ENCODE measurements at places on chromosomes 5 and 9.

DNA sequence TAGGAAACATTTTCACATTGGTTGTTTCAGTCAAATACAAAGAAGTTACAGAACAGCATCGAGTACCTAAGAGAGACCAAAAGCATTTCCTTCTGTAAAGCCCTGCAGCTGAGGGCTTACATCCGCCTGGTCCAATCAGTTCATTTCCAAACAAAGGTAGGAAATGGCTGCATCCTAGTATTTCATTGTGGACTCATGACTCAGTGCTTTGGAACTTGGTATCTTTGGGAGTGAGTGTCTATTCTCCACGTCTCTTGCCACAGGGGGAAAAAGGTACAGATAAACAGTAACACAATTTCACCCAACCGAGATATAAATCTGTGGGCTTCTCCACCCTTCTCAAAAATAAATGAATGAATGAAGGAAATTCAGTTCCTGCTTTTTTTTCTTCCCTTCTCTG lies 75.4 kb downstream of the NFIB start:
- no peak for DNase-seq

DNA sequence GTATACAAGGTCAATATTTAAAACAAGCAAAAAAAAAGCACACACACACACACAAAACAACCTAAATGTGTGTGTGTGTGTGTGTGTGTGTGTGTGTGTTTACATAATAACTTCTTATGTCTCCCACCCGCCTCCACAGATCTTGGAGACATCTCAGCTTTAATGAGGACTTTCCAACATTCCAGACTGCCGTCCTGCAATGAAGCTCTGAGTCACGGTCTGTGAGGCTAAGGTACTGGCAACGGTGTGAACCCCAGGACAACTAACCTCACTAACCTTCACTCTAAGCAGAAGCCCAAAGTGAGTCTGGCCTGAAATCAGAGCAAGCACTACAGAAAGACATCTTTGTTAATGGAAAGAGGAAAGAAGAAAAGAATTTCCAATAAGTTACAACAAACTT lies 22.3 kb downstream of the ZNF474 start:
- no peak for DNase-seq

DNA sequence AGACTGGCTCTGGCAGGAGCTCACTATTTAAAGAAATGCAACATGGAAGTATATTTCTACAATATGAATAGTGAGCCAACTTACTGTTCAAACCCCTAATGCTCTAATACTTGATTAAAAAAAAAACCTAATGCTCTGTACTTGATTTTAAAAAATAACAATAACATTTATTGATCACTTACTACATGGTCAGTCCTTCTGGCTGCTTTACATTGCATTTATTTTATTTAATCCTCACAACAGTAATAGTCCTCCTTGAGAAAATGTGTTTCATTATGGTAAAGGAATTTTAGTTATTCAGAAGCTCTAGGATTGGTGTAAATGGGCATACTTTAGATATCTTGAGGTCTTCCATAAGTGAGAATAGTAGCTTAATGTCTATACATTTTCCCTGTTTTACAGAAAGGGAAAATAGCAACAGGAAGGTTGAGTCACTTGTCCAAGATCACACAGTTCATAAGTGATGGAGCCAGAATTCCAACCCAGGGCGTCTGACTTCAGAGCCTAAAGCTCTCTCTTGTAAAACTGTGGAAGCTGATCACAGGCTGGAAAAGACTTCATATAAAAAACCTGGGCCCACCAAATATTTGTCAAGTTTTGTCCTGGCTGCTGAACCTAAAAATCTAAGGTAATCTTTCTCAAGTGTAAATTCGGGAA lies 1.0 kb downstream of the STARD4 start:
- no peak for DNase-seq

GRCh38 chr5:66963559-66963971 lies 233.0 kb downstream of the CD180 start:
- no peak for DNase-seq

DNA sequence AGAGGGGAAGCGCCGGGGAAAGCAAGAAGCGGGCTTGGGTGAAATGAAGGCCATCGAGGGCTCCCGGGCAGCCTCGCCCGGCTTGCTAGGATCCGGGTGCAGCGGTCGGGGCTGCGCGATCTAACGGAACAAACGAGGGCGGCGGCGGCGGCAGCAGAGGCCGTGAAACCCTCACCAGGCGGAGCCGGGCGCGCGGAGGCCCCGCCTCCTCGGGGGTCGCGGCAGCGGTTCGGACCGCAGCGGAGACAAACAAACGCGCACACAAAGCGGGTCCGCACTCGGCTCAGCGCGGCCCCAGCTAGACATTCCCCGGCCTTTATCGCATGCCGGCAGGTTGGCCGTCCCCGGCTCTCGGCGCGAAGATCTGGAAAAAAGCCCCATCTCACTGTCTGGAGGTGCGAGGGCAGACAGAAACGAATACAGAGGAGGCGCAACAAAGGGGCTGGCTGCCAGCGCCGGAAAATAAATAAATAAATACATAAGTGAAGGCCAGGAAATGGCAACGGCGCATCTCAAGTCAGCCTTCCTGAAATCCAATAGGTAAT lies 10.5 kb upstream of the TRIM36 start:
- DNase-seq = peak; percentile 52

DNA sequence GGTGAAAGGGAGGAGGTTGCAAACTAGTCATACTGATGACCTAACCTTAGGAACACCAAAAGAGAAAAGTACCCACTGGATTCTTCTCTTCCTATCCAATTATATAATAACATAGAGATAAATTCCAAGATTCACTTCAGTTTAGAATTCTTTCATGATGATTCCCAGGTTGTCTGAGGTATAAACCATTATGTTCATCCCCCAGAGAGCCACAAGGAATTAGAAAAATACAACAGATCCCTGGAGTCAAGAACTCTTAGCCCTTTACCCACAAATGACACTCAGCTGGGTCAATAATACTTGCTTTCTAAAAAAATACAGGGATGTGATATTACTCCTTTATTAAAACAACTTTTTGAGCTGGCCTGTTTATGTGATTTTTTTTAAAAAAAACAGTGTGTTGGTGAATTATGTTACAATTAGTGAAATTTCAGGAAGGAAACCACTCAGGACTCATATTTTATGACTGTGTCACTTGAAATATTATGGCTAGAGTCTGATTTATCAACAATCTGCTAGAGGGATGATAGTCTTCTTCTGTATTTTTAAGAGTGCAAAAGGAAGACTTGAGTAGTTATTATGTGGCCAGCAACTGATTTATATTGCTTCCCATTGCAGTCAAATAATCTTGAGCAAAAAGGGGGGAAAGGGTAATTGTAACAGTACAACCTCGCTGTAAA lies 338.2 kb downstream of the NFIB start:
- DNase-seq = no peak
